ENCODE measurements at places on chromosomes 5 and 9.

DNA sequence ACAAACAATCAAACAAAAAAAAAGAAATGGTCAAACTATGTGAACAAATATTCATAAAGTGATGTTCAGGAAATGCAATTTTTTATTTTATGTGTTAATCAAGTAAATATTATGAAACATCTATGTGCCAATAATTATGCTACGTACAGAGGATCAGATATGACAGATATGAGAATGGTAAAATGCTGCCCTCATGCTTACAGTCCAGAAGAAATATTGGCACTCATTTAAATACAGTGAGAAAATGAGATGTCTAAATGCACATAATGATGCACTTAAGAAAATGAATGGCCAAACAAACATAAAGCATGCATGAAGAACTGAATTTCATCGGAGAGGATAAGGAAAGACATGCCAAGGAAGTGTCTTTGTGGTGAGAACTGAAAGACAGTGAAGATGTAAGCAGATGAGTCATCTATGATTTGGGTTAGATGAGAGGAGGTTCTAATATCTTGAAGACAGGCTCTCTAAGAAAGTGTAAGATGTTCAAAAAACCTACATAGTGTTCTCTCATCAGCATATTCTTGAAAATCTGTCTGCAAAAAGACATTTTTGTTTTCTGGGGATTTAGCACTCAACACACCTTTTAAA, 1231.1 kb upstream of the ACO1 start:
- no peak for DNase-seq

DNA sequence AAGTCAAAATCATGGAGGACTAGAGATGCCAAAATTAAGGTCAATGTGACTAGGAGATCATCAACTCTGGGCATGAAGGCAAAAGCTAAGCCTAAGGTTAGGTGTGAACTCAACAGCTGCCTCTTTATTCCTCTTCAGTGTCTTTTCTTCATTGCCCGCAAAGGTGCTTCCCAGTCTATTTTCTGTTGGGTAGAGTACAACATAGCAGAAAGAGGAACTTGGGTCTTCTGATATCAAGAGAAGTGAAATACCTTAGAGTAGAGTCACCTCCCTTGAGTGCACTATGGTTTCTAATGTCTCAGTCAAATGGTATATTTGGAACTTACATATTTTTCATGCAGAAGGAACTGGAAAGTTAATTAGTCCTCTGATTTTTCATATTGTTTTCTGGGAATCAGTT, 122.5 kb upstream of the GRIN3A start:
- no peak for DNase-seq

GRCh38 chr5:42022383-42022972, 97.4 kb downstream of the FBXO4 start:
- no peak for DNase-seq

DNA sequence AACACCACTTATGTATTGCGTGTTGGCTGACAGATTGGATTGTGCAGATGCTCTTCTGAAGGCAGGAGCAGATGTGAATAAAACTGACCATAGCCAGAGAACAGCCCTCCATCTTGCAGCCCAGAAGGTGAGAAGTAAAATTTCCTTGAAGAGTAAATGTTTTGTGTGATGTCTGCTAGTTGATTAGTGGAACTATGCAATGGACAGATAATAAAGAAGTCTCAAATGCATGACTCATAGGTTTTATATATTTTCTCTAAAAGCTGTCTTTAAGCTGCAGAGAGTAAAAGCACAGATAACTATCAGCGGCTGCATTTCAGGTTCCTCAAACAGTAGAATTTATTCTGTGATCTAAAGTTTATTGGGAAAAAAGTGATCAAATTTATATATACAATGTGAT, 27.4 kb downstream of the INVS start:
- no peak for DNase-seq

DNA sequence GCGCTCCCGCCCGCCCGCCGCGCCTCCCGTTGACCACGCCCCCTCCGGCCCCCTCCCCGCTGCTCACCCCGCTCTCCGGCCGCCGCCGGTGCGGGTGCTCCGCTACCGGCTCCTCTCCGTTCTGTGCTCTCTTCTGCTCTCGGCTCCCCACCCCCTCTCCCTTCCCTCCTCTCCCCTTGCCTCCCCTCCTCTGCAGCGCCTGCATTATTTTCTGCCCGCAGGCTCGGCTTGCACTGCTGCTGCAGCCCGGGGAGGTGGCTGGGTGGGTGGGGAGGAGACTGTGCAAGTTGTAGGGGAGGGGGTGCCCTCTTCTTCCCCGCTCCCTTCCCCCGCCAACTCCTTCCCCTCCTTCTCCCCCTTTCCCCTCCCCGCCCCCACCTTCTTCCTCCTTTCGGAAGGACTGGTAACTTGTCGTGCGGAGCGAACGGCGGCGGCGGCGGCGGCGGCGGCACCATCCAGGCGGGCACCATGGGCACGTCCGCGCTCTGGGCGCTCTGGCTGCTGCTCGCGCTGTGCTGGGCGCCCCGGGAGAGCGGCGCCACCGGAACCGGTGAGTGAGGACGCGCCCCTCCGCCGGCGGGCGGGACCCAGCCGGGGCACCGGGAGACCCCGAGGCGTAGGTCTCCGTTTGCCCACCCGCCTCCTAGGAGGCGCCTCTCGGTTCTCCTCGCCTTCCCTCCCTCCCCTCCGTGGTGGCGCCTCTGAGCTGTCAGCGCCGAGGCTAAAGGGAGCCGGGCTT, at the start of gene VLDLR:
TSS of gene VLDLR (plus strand) at position 66 of the 739 bp plus-strand sequence. CDS start at position 469, 403 bp downstream.
- DNase-seq = peak; percentile 7

DNA sequence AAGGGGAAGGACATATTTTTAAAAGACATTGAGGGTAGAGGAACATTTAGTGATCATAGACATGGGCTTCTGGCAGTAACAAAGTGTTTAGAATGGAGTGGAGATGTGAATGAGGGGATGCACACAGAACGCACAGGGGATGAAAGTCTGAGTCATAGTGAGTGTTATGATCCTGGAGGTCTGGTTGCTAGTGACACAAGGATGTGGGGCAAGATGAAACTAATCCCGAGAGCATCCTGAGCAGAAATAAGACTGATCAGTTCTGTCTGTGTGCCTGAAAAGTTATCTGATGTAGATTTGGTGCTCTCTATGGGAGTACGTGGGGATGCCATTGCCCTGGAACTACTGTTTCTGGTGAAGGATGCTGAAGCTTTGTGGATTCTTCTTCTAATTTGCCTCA, 141.1 kb downstream of the CHSY3 start:
- no peak for DNase-seq

DNA sequence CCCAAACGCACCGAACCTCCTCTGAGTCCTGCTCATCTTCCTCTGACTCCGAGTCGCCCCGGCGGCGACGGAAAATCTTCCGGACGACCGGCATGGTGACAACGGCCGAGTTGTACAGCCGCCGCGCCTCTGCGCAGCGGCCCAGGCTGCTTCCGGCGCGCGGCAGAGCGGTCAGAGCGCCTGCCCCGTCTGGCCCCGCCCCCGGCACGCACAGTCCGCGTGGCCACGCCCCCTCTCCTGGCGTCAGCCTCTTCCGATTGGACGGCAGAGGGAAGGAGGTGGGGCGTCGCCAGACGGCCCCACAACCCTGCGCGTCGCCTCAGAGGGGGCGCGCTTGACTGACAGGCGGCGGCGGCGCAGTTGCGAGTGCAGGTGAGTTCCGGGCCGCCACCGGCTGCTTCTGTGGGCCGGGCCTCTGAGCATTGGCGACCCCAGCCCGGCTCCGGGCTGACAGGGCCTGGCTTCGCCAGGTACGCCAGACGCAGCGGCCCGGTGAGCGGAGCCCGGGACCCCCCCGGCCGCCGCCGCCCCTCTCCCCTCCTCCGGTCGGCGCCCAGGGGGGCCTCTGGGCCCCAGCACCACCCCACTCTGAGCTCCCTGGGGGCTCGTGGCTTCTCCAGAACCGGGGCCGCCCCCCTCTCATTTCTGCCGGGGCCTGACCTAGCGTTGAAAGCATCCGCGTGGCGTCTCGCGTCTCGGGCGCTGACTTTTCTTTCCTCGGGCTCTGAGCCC, at the start of the genes C9orf78 and USP20:
TSS of gene C9orf78 (minus strand) at position 148 of the 732 bp plus-strand sequence. CDS start at position 94, 54 bp downstream.
TSS of gene USP20 (plus strand) at position 331 of the 732 bp plus-strand sequence. CDS start 17,098 bp downstream, outside the sequence.
- peak; percentile 95 for DNase-seq

GRCh38 chr5:94345257-94345656, 273.1 kb downstream of the KIAA0825 start:
- no peak for DNase-seq

DNA sequence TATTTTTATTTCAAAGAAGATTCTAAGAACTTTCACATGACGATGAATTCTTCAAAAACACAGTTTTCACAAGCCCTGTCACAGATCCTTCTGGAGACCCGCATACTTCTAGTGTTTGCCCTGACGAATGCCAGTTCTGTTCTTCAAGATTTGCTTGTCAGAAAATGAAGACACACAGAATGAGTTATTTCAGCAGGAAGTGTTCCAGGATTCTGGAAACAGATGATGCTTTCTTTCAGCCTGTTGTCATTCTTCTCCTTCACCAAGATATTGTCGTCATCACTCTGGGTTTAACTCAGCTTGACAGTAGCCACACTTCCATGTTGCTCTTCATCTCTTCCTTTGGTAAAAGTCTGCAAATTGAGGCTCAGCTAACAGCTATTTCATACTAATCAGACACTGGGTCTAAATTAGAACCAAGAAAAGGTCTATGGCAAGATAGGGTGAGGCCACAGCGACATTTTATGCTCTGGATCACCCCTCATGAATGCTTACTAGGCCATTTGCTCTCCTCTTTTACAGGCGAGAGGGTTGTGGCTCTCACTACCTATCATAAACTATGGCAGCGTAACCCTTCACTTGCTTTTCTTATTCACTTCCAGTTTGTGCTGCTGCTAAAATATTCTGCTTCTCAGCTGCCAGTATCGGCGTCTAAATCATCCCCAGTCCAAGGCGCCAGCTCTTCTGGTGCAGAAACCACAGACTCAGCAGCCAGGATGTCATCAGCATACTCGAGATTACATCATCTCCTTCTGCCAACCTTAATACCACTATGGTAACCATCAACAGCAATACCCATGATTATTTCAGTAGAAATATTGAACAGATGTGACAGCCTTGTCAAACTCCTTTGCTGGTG, 159.6 kb upstream of the TBCA start:
- no peak for DNase-seq

DNA sequence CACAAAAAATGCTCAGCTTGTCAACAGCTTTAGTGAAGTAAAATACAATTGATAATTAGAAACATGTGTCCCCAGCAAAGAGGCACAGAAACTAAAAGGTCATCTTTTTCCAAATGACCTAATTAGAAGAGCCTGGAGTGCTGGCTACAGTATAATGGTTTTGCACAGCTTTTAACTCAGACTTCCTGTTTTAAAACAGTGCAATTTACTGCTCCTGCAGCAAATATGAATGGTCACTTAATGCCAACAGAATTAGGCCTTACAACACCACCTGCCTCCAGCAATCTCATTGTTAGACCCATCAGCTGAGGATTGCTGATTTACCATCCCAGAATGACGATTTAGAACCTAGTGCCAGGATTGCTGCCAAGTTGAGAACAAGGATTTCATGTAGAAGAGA, 239.3 kb downstream of the CETN3 start:
- no peak for DNase-seq

- DNase-seq = peak; percentile 48
These were observed 183.9 kb downstream of the C9orf50 start for GRCh38 chr9:129436751-129437625.

DNA sequence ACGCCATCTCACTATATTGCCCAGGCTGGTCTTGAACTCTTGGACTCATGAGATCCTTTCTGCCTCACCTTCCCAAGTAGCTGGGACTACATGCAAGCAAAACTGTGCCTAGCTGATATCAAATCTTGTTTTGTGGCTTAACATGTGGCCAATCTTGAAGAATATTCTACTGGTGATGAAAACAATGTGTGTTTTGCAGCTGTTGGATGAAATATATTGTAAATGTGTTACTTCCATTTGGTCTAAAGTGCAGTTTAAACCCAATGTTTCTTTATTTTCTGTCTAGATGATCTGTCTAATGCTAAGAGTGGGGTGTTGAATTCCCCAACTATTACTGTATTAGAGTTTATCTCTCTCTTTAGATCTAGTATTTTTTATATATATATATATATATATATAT, 73.1 kb downstream of the RNF130 start:
- no peak for DNase-seq

- no peak for DNase-seq
These were observed 209.2 kb upstream of the PAPPA start for GRCh38 chr9:115944166-115944948.

DNA sequence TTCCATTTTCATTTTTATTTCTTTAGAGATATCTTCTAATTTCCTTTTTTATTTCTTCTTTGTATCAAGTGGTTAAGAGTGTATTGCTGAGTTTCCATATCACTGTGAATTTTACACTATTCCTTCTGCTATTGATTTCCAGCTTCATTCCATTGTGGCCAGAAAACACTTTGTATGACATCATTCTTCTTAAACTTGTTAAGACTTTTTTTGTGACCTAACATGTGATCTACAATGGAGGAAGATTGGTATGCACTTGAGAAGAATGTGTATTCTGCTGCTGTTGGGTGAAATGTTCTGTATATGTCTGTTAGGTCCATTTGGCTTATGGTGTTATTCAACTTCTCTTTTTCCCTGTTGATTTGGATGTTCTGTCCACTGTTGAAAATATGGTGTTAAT, 274.2 kb upstream of the PUM3 start:
- no peak for DNase-seq

- DNase-seq = no peak
These were observed 244.9 kb upstream of the IRX1 start for GRCh38 chr5:3350781-3351180.

Measured in CD8-positive, alpha-beta memory T cell (primary cell).